ENCODE measurements at places on chromosomes 1 and 21. TPM values are rescaled to one million over a fixed set of nuclear protein-coding genes. Genes with fewer than 3 reads are reported as not detected.

Gene CBR3
- total RNA-seq = 2.0 TPM

Gene BSND
- total RNA-seq = not detected

Gene LIN28A
- not detected for total RNA-seq

Gene IRF6
- total RNA-seq = 43.3 TPM

Gene AURKAIP1
- 219 TPM for total RNA-seq

Gene VANGL2
- total RNA-seq = 2.1 TPM

Gene DHRS3
- 89.7 TPM for total RNA-seq

Gene KRTAP12-2
- not detected for total RNA-seq

Gene POU3F1
- total RNA-seq = 0.11 TPM

Gene CFHR1
- total RNA-seq = not detected

Gene CCDC27
- total RNA-seq = 0.08 TPM

Gene PROK1
- total RNA-seq = not detected

Gene ENAH
- total RNA-seq = 78.6 TPM

Gene C1orf116
- 0.74 TPM for total RNA-seq

Gene OR2AK2
- not detected for total RNA-seq

Gene PTAFR
- 1.5 TPM for total RNA-seq

Gene CLCA4
- 0.27 TPM for total RNA-seq

Gene IFT25
- total RNA-seq = 13.2 TPM

Gene HFM1
- total RNA-seq = 1.7 TPM

Gene VSIG8
- not detected for total RNA-seq

Gene SELENBP1
- total RNA-seq = 66.3 TPM

Gene ADPRS
- total RNA-seq = 17.8 TPM

Gene CELA2A
- not detected for total RNA-seq

Gene HRNR
- not detected for total RNA-seq

Gene HSD3B2
- not detected for total RNA-seq

Gene UQCRHL
- total RNA-seq = 6.0 TPM

Gene FMN2
- total RNA-seq = not detected

Gene OR2T29
- total RNA-seq = not detected

Gene SLC1A7
- total RNA-seq = 0.44 TPM

Gene CFAP45
- 1.1 TPM for total RNA-seq

Gene DNAJC8
- total RNA-seq = 55.3 TPM

Gene OR10K1
- total RNA-seq = not detected

Gene NOL9
- 13.4 TPM for total RNA-seq

Gene S100A8
- 26.6 TPM for total RNA-seq

Gene DYNLT5
- total RNA-seq = 3.1 TPM

Gene KRTAP7-1
- not detected for total RNA-seq

Gene CHAF1B
- 0.38 TPM for total RNA-seq

Gene MATN1
- not detected for total RNA-seq

Gene TMEM52
- total RNA-seq = 0.47 TPM

Gene TRIM33
- total RNA-seq = 14.2 TPM
